Suprapubic skin (tissue), 4 donors: ENCODE measurements at places on chromosomes 12 and 14. TPM values are rescaled to one million over a fixed set of nuclear protein-coding genes. Genes with fewer than 3 reads are reported as not detected.

NELL2 gene
- total RNA-seq, result 20.5 TPM

RERGL gene
- 2.1 TPM for total RNA-seq

HSPB8 gene
- 33.8 TPM for total RNA-seq

TTC7B gene
- 34.9 TPM for total RNA-seq

LRRC10 gene
- not detected for total RNA-seq

BCL2L14 gene
- not detected for total RNA-seq

DCN gene
- total RNA-seq, result 549 TPM

CLEC4D gene
- total RNA-seq, result not detected

L2HGDH gene
- 11.0 TPM for total RNA-seq

MED13L gene
- total RNA-seq, result 227 TPM

LMNTD1 gene
- total RNA-seq, result not detected

B4GALNT3 gene
- total RNA-seq, result 30.7 TPM

CCDC198 gene
- total RNA-seq, result not detected

MYO1H gene
- total RNA-seq, result 0.38 TPM

SLCO1B1 gene
- not detected for total RNA-seq

SLC39A5 gene
- not detected for total RNA-seq

OR6C2 gene
- not detected for total RNA-seq

FBLN5 gene
- 44.3 TPM for total RNA-seq

TPPP2 gene
- total RNA-seq, result not detected

MYL6B gene
- 28.3 TPM for total RNA-seq
